ENCODE measurements at places on chromosomes 1 and 21.

DNA sequence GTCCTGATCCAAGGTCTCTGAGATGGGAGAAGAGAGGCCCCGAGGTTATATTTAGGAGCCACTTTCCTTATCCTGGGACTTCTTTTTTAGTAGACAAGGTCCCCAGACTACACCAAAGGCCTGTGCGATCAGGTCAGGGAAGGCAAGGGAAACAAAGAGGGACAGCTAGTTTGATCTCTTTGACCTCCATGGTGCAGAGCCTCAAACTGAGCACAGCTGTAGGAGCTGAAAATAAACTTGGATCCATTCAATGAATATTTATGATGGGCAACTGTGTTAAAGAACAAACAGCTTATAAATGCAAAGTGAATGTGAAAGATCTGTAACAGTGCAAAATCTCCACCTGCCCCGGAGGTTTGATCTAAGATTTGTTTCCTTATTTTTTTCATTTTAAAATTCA is 256.6 kb downstream of the DYRK1A start:
- DNase-seq: no peak

GRCh38 chr1:66493731-66494130 is 40.2 kb upstream of the SGIP1 start:
- no peak for DNase-seq

DNA sequence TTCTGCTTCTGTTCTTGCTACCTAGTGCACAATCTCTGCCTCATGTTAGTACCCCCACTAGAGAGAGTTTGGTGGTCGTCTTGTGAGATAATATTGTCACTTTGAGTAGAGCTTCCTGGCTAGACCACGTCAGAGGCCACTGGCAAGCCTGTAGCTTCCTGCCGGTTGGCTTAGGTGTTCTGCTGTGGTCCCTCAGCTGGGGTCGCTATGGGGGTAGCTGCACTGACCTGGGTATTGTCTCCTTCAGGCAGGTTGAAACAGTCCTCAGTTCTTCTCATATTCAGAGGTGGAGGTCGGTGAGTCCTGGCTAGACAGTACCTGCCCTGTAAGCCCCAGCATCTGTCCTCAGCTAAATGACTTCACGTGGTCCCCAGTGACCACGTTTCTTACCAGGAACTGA is 86.2 kb downstream of the C1orf94 start:
- no peak for DNase-seq

- no peak for DNase-seq
These were observed 296.5 kb upstream of the PLXNA2 start for GRCh38 chr1:208540724-208541123.

GRCh38 chr1:57674801-57675200 is 250.9 kb upstream of the DAB1 start:
- no peak for DNase-seq

DNA sequence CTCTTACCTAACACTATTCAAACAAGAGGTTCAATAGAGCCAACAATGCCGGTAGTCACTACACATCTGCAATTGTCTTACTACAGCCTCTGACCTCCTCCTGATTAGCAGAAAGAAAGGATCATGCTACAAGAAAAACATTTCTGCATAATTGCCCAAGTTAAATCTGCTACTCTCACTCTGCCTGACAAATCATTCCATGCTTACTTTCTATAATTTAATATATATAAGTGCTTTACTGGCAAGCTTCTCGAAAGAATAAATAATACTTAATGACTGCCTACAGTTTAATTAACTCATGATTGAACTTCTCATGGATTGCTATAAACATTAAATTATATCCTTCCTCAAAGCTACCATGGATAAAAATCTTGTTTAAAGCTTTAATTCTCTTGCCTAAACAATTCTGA is 156.0 kb downstream of the SLC45A1 start:
- no peak for DNase-seq

- DNase-seq: no peak
These were observed 30.6 kb downstream of the CAPN2 start for GRCh38 chr1:223742856-223743517.

DNA sequence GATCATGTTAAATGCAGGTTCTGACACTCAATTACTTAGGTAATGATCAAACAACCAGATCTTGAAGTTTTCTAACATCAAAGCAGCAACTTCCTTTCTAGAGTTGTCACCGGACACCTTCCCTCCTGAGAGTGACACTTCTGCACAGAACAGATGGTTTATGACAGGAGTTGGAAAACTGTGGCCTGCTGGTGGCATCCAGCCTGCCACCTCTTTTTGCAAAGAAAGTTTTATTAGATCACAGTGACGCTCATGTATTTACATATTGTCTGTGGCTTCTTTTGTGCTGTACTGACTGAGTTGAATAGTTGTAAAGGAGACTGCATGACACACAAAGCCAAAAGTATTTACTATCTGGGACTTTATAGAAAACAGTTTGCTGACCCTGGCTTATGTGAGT is 28.3 kb downstream of the DDR2 start:
- no peak for DNase-seq

DNA sequence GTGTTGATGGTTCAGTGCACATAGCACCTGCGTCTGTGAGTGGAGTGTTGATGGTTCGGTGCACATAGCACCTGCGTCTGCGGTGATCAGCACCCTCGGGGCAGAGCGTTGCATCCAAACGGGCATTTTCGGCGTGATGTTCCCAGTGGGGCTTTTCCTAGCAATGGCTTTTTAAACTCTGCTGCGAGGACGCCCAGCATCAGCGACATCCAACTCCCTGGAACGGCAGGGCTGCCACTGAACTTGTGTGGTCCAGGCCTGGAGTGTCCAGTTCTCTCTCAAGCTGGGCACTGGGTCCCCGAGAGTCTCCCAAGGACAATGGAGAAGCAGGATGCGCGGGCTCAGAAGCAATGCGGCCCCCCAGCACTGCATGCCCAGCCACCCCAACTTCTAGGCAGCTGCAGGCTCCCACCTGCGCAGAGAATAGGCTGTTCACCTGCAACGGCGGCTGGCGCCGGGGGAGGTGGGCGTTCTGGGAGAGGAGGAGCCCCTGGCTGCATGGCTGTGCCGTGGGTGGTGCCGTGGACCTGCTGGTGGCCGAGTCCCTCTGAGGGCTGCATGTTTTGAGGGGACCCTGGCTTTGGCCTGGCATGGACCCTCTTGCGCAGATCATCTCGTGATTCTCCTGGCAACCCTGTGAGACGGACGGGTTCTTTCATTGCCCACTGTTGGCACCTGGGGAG is 10.1 kb upstream of the C1orf174 start:
- no peak for DNase-seq

GRCh38 chr1:26744075-26744959 is 43.4 kb upstream of the PIGV start:
- peak; percentile 91 for DNase-seq

DNA sequence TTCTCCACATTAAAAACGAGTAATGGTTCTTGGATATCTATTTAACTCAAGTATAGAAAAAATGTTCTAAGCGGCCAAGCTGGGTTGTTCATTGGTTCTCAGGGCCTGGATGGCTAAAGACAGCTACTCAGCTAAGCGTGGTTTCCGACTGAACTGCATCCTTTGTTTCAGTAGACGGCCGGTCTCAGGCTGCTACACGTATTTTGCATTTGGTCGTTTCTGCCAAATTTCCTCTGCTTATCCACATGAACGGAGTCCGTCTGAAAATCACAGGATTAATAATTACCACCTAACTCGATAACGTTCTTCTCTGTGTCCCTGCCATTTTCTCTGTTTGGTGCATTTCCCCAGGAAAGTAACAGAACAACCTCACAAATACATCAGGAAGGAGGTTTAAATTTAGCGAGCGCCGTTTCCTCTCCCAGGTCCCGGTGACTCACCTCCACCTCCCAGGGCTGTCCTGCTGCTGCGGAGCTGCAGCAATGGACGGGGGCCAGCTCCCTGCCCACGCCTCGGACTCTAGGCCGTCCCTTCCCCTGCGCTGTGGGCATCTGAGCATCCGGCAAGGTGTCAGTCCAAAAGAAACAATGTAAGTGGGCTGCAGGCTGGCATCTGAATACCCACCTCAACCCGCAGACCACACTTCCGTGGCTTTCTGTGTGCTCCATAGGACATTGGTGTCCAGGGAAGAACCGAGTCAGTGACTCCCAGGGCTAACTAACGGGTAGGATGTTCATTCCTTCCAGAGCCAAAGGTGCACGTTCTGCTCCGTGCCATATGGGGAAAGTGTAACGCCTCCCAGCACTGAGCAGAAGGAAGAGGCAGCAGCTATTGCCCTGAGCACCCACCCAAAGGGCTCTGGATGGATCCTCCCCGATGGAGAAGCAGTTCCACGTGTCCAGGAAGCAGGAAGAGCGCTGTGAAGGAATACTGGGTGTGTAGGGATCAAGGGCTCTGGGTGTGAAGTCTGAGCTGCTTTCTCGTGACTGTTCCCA is 4.1 kb upstream of the GABRD start:
- no peak for DNase-seq

DNA sequence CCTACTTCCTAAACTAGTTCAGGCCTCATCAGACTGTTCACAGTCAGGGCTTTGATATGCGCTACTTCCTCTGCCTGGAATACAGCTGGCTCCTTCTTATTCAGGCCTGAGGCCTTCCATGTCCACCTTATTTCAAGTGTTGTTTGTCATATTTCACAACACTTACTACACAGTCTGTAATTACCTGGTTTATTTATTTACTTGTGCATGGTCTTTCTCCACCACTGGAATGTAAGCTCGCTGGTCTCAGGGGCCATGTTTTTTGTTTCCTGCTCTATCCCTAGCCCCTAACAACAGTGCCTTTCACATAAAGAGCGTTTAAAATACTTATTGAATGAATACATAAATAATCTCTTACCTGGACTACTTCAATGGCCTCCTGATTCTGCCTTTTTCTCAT is 4.6 kb upstream of the SRSF4 start:
- no peak for DNase-seq

- no peak for DNase-seq
These were observed 24.9 kb downstream of the NGF start for GRCh38 chr1:115313182-115313581.

- peak; percentile 72 for DNase-seq
These were observed at the start of gene GBP3 for GRCh38 chr1:89022167-89022959. Gene GBP3, minus strand, starts transcription at chr1:89022866. Its CDS starts 2,145 bp downstream, at chr1:89020721.

DNA sequence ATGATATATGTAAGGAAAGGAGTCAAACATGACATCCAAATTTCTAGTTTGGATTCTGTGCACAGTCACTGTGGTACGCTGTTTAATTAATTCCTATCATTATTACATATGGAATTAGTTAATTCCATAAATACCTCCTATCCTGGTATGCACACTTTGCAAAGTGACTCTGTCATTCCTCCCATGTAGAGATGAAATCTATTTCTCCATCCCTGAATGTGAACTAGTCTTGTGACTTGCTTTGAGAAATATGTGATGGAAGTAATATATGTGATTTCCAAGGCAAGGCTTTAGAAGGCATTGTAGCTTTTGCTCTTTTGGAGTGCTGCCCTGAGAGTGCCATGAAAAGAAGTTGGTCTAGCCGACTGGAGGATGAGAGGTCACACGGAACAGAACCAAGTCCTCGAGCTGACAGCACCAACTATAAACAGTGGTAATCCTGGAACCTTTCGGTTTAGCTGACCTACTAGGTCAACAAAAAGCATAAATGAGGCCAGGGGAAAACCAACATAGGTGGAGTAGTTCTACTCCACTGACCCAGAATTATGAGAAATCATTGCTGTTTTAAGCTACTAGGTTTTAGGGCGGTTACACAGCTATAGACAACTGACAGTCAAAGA is 1.5 kb downstream of the SELENOF start:
- peak; percentile 13 for DNase-seq

DNA sequence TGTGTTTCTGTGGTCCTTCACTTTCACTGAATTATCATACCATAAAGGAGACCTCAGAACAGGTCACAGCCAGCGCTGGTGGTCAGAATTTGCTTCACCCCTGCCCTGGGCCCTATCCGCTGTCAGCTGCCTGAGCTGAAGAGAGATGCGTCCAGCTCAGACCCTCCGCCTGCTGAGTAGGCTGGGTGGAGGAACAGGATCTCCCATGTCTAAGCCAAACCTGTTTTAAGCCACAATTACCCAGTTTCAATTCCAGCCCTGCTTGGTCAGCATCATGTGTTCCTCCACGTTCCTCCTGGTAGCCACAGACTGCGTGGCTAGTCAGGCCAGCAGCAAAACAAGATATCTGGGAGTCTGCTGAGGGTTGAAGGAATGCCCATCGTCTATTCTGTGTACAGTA is 13.5 kb upstream of the BGLAP start:
- DNase-seq: peak; percentile 68

GRCh38 chr1:234433563-234434285 is 45.3 kb downstream of the TARBP1 start:
- peak; percentile 68 for DNase-seq

DNA sequence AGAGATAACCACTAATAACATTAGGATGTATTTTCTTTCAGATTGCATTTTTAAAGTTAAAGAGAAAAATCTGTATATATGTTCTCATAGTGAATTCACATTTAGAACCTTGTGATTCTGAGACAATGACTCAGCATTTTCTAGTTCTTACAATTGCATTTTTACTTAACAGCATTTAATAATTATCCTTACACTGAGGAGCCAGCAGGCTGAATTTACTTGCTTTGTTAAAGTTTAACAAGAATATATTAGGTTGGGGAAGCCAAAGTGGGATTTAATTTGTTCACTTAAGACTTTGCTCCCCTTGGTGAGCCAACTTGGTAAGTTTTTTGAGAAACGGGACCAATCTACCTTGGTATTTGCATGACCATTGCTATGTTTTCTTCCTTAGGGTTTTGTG is 4.5 kb downstream of the PATJ start:
- peak; percentile 32 for DNase-seq

DNA sequence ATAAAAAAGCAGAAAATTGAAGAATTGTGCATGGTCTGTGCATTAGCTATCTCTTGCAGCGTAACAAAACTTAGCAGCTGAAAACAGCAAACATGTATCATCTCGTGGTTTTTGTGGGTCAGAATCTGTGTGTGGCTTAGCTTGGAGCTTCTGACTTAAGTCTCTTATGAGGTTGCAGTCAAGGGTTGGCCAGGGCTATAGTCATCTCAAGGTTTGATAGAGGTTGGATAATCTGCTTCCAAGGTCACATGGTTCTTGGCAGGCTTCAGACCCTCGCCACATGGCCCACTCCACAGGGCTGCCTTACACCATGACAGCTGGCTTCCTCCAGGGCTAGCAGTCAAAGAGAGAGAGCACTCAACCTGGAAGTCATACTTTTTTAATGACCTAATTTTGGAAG is 35.9 kb downstream of the CNST start:
- no peak for DNase-seq

DNA sequence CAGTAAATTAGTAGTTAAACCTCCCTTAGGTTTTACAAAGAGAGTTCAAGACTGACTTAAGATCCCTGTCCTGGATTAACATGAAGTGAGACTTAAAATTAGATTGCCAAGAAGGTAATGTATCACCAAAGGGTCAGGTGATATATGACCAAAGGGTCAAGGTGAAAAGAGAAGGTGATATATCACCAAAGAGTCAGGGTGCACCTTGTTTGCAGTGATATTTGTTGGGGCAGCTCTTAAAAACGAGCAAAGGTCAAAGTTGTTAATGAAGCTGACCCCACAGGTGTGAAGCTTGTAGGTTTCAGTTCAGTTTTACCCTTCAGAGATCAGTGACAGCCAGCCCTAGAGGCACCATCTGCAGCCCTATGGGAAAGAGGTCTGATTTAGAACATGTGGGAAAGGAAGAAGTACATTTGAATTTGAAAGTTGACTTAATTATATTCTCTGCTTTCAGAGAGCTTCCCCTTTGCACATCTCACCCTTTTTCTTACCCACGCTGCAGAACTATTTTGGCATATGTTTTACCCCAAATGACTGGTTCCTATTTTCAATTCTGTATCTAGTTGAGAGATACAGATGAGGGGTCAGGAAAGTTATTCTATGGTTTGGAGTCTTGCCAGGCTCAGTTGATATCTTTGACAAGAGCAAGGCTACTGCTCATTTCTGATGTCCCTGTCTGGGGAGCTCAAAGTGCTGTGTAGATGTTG is 170.8 kb downstream of the S1PR1 start:
- DNase-seq: no peak
